IPS-NIHi11 (cell line): ENCODE measurements at places on chromosomes 12 and 14.

DNA sequence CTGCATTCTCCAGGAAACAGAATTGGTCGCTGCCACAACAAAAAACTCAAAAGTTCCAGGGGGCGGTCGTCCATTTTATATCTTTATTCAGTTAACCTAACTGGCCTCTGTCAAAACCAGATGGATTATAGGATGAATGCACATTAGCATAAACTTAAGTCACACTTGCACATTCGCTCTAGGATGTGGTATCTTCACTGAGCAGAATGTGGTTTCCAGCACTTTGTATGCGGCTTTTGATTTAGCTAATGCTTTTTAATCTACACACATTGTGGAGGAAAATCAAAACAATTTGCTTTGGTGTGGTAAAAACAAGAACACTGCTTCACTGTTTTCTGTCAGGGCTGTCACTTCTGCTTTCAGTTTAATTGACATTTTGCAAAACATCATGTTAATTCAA is 4.5 kb downstream of the TAS2R50 start:
- DNase-seq = no peak

GRCh38 chr12:41514021-41514777 is 326.1 kb downstream of the PDZRN4 start:
- no peak for DNase-seq

- DNase-seq = no peak
Observed at GRCh38 chr12:52946797-52947547, 1.9 kb upstream of the KRT18 start.

DNA sequence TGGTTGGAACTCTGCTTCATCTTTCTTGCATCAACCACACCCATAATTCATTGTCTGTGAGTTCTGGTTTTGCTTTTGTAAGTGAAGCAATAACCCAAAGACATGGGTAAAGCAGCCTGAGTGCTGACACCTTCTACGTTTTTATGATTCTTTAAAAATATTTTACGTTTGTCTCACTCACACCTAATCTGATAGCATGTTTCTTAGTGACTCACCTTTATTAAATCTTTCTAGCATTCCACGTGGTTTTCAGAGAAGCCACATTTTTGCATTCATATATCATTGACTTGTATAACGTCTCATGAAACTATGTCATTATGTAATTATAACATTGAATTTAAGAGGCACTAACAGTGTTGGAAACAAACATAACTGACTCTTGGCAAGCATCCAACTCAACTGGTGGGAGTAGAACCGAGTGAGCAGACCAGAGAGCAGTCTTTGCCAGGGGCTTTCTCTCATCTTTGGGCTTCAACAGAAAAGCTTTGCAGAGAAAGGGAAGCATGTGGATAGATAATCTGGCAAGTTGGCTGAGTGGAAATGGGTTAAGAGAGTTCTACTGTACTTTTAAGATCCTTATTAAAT is 118.8 kb downstream of the TPH2 start:
- no peak for DNase-seq

- no peak for DNase-seq
Observed at GRCh38 chr14:52868911-52869618, 77.7 kb upstream of the GNPNAT1 start.

GRCh38 chr12:51868821-51869495 is 18.9 kb upstream of the ANKRD33 start:
- no peak for DNase-seq

GRCh38 chr14:30564235-30564867 is 5.4 kb downstream of the G2E3 start:
- DNase-seq = no peak

- no peak for DNase-seq
Observed at GRCh38 chr12:112823582-112824149, 32.1 kb downstream of the RPH3A start.

DNA sequence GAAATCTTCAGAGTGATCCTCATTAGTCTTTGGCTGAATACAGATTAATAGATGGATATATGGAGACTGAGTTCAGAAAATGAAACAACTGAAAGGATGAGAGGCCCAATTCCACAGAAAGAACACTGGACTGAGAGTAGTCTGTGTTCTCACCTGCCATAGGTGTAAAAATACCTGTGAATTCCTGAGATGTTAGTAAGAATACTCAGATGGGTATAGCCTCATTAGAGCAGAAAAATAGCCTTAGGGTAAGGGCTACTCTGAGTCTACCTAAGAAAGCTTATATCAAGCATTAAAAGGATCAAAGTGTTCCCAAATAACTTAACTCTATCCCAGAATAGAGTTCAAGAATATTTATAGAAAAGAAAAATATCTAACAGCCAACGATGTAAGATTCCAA is 1510.3 kb upstream of the SEL1L start:
- no peak for DNase-seq

GRCh38 chr14:106318700-106319099 is 792.3 kb downstream of the TMEM121 start:
- DNase-seq = no peak

DNA sequence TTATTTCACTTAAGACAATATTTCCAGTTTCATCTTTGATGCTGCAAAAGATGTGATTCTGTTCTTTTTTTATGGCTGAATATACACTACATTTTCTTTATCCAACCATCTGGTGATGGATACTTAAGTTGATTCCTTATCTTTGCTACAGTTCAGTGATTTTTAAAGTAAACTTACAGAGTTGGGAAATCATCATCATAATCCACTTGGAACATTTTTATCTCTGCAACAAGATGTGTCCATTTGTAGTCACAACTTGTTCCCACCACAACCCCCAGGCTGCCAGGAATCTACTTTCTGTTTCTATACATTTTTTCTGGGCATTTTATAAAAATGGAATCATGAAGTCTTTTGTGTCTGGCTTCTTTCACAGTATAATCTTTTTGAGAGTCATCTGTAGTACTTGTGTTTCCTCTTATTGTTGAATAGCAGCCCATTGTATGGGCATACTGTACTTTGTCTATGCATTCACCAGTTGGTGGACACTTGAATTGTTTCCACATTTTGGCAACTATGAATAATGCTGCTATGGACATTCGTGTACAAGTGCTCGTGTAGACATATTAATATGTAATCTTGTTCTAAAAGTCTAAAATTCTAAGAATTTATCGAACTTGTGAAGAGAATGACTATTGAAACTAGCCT is 212.5 kb upstream of the DDHD1 start:
- DNase-seq = no peak

DNA sequence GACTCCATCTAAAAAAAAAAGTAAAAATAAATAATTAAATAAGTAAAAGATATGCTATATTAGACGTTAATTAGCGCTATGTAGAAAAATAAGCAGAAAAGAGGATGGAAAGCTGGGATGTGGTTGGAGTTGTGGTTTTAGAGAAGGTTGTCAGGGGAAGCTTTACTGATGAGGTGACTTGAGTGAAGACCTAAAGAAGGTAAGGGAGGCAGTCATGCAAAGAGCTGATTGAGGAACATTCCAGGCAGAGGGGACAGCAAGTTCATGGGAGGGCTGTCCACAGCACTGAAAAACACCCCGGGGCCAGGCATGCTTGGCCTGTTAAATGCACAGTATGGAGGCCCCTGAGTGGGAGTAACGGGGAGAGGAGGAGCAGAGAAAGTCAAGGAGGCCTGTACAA is 15.7 kb downstream of the SMAGP start:
- DNase-seq = no peak

DNA sequence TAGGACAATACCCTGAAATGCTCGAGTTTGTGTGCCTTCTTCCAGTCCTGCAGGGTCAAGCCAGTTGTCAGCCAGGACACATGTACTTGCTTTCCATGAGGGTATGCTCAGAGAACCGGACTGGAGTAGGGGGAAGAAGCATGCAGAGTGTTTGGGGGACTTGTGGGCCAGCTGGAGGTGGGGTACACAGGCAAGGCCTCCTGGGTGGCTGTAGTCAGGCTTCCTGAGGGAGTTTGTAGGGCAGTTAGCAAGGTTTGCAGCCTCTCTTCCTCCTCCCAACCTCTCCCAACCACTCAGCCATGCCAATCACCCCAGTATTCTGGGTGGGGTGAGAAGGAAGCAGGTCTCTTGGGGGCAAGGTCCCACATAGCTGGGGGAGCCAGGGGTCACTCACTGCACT is 47.0 kb upstream of the RHOJ start:
- no peak for DNase-seq

DNA sequence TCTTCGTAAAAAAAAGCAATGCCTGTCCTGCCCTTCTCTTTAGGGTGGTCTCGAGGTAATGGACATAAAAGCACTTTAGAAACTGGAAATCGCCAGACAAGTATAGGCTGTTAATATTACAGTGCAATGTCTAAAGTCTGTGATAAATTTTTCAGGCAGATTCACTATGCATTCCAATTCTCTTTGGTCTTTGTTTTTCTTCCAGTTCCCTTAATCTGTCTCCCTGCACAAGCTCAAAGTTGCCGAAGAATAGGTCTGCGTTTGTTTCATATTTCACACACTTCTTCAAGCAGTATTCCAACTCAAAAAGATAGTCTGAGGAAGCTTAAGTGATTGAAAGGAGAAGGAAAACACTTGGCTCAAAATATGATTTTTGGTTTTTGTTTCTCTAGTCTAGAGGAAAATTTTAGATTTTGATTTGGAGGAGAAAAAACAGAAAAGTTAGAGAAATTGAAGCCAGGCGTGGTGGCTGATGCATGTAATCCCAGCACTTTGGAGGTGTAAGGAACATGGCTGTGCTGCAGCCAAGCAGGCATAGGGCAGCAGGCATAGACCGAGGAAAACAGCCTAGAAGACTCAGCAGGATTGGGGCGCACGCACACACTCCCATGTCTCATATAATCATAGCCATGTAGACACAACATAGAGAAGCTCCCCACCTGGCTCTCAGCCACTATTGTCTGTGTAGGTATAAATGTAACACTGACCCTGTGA is 96.2 kb upstream of the TMPO start:
- no peak for DNase-seq

DNA sequence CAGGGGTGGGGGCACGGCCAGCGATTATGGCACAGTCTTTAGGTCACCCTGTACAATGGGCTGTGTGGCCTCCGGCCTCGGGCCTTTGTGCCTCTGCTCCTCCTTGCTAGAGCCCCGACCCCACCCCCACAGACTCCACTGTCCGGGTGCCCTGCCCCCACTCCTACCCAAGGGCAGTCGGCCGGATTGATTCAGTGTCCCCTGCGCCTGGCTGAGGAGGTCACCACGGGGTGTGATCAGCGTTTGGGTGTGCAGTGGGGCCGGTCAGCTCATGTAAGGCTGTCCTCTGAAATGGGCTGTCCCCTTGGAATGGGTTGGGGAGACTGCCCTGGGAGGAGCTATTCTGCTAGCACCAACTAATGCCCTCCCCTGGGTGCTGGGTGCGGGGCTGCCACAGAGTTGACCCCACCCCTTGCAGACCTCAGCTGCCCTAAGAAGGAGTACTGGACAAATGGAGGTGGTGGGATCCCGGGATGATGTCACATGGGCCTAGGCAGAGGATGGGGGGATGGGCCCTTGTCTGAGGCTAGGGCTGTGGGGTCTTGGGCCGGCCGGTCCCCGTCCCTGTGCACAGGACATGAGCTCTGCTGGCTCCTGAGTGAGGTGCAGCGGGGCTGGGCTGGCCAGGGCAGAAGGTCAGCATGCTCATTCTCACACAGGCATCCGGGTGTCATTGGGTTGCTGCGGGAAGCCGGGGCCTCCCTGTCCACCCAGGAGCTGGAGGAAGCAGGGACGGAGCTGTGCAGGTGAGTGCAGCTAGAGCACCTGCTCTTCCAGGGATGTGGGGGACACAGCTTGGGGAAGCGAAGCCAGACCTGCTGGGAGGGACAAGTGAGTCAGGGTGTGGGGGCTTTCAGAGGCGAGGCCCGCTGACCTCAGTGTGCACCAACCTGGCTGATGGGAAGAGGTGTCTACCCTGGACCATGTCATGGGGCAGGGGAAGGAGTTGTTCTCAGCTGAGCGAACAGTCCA is 23.4 kb downstream of the ASPG start:
- DNase-seq = no peak

DNA sequence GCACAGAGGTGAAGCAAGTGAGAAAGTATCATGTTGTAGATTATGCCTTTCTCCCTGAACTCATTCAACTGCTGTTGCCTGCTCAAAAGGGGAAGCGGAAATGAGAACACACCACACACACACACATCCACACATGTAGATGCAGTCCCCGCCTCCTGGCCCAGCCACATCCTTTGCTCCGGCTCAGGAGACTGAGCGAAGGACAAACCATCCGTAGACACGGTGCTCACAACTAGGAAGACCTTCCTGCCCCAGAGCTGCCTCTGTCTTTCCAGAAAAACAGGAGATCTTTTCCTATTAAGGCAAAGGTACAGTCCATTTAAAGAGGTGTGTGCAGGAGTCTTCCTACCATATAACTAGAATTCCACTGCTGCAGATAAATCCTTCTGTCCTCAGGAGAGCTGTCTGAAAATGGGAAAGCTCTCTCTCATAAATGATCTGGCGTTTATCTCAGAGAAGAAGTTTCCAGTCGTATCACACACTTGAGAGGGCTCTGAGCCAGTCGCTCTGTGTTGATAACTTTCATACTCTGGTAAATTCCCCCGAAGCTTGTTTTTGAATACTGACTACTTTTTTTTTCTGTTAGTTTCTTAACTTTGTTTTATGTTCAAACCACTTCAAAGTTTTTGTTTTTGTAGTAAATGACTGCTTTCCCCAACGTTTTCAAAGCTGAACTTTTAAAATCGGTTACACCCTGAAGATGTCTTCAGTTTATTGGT is at the start of gene TESPA1:
Gene TESPA1, minus strand, starts transcription at position 105 of the 719 bp plus-strand sequence. CDS start 10,200 bp downstream, outside the sequence.
- no peak for DNase-seq

GRCh38 chr14:39014460-39014859 is 88.6 kb downstream of the SEC23A start:
- no peak for DNase-seq

DNA sequence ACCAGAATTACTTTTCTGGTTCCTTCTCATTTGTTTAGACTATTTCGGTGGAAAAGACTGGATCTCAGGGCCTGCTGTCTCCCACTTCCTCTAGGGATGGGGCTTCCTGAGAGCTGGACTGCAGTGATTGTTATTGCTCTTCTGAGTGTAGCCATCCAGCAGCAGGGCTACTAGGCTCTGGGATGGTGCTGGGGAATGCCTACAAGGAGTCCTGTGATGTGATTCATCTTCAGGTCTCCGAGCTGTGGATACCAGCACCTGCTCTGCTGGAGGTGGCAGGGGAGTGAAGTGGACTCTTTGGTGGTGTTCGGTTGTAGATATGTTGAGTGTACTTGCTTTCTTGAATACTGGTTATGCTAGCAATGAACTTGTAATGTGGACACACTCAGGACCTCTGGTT is 42.7 kb downstream of the AEBP2 start:
- no peak for DNase-seq

DNA sequence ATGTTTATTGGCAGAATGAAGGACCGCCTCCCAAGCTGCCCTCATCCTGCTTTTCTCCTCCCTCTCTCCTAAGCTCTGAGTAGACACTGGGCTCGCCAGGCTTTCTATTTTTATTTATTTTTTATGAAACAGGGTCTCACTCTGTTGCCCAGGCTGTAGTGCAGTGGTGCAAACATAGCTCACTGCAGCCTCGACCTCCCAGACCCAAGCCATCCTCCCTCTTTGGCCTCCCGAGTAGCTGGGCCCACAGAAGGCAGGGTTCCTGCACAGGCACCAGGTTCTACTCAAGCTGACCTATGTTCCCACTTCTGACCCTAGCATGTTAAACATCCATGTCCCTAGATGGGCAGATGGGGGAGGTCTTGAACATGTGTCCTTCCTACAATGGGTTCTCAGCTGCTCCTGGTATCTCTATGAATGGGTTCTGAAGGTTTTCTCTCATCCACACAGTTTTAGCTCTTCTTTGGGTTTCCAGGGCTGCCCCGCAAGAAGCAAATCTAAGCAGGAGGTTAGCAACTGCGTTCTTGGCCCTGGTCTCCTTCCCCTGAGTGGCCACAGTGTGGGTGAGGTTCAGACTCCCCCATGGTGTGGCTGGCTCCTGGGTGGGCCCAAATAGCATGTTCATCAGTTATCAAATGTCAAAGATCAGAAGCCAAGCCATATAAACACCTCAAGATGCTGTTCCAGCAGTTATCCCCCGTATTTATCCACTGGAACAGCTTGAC is 167.3 kb downstream of the ZFP36L1 start:
- DNase-seq = no peak
